ENCODE measurements at places on chromosomes 3 and 15.

GRCh38 chr3:129535075-129535474 lies 6.6 kb downstream of the RHO start:
- no peak for DNase-seq

- DNase-seq: peak; percentile 37
Measured at GRCh38 chr15:78811124-78811824, at the start of gene ADAMTS7. TSS of gene ADAMTS7 (minus strand) at chr15:78811464. CDS start at chr15:78811220, 244 bp downstream.

GRCh38 chr3:165725296-165725695 lies 111.9 kb downstream of the BCHE start:
- no peak for DNase-seq

DNA sequence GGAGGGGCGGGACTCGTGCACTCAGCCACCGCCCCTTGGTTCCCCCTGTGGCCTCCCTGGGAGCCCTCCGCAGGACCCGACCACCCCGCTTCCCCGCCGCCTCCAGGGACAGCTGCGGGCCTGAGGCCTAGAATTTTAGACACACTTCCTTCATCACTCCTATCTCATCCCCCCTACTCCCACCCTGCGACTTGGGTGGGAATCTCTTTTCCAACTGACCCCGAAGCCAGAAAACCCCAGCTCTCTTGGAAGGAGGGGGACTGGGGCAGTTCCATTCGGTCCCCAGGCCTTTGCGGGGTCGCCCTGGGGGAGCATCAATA lies 289 bp upstream of the TFDP2 start:
- no peak for DNase-seq

GRCh38 chr15:90205050-90205848 lies 4.1 kb downstream of the SEMA4B start:
- no peak for DNase-seq

- no peak for DNase-seq
Measured at GRCh38 chr3:182843478-182843877, 50.2 kb downstream of the ATP11B start.

DNA sequence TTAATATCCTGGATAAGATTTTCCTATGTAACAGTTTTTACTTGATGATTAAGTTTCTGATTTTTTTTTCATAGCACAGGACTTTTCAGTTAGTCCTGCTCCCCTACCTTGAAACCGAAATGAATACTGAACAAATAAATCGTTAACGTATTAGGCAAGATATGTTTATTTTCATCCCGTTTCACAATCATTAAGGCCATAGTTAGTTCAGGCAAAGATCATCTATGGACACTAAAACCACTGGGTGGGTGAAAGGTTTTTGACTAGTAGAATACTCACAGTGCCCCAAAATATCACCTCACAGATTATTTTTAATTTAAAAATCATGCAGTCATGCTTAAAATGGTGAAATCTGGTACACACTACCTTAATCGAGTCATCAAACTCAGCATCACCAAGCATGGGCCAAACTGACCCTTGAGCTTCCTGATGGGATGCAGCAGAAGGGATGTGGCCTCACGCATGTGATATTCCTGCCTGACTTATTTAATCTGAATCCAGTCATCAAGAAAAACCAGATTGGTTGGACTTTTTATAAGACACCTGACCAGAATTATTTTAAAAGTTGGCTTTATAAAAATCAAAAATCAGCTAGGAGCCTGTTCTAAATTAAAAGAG lies 365.0 kb downstream of the LPP start:
- DNase-seq: no peak

DNA sequence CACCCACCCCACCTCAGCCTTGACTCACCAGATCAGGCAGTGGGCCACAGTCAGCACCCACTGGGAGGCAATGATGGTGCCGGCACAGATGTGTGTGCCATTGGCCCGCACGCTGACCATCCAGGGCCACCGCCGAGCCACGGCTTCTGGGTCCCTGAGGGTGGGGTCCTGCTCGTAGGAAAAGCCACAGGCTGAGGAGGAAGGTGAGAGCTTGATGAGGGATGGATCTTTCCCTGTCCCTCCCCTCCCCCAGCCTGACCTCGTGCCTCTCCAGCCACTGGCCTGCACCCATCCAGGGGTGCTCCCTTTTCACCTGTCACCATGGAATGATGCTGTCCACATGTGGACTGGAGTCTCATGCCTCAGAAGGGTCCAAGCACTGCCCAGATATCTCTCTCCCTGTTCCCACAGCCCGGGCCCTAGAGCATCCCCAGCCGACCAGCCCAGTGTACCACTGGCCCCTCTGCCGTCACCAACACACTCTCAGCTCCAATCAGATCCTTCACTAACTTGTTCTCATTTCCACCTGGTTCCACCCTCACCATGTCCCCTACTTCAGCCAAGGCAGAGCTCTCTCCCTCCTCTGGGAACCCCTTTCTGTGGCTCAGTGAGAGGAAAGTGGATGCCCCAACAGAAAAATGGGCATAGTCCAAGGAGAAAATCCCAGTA lies 2.0 kb downstream of the PRSS50 start:
- DNase-seq: no peak

GRCh38 chr15:43237842-43238470 lies 17.1 kb upstream of the EPB42 start:
- DNase-seq: no peak

DNA sequence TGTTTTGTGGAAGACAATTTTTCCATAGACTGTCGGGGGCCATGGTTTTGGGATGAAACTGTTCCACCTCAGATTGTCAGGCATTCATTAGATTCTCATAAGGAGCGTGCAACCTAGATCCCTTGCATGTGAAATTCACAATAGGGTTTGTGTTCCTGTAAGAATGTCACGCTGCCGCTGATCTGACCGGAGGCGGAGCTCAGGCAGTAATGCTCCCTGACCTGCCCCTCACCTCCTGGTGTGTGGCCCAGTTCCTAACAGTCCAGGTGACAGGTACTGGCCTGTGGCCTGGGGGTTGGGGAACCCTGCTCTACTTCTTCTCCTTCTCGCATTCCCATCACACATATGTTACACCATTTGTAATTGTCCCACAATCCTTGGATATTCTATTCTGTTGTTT lies 11.0 kb downstream of the CHRNA7 start:
- DNase-seq: no peak
